ENCODE measurements at places on chromosomes 2 and 18. TPM values are rescaled to one million over a fixed set of nuclear protein-coding genes. Genes with fewer than 3 reads are reported as not detected.

- H3K27ac ChIP-seq, result no peak overlapping the region
- H3K4me3 ChIP-seq, result no peak overlapping the region
- H3K4me1 ChIP-seq, result no peaks in the 10 kb centered on the region
- H3K36me3 ChIP-seq, result no peaks in the 10 kb centered on the region
- no peak for DNase-seq
These were observed 234.0 kb downstream of the ZNF516 start for GRCh38 chr18:76260941-76261472.

Gene ZNF804A
- total RNA-seq, result 0.37 TPM

Gene RASGRP3
- total RNA-seq, result 43.4 TPM

Gene TXNDC2
- not detected for total RNA-seq

- no peak overlapping the region for H3K4me3 ChIP-seq
- H3K36me3 ChIP-seq, result no peaks in the 10 kb centered on the region
- H3K27ac ChIP-seq, result no peak overlapping the region
- no peaks in the 10 kb centered on the region for H3K27me3 ChIP-seq
- H3K4me1 ChIP-seq, result no peaks in the 10 kb centered on the region
These were observed 265.4 kb downstream of the DCDC2C start for GRCh38 chr2:3968736-3969135.

Gene CPO
- total RNA-seq, result 0.28 TPM

GRCh38 chr2:111659361-111660333 lies 224.3 kb downstream of the ANAPC1 start:
- peaks cover 31% of the 10 kb centered on the region for H3K4me1 ChIP-seq
- no peak overlapping the region for H3K4me3 ChIP-seq
- H3K27ac ChIP-seq, result peak overlapping the region; percentile 45

Gene GNLY
- total RNA-seq, result 42.6 TPM

DNA sequence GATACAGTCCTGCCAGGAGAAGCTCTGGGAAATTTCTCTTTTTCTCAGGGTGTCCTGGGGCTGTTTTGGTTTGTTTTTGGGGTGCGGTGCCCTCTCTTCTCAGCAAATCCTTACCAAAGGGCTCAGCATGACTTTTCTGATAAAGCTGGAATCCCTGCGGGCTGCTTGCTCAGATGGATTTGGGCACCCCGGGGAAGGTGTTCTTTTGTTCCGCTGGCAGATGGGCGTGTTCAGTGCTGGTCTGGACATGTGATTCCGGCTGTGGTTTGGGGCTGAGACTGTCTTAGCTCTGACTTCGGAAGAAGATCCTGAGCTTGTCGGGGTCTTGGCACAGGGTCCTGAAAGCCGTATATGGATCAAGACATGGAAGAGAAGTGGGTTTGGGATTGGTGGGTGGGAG lies 134.2 kb upstream of the SPRED2 start:
- no peaks in the 10 kb centered on the region for H3K27me3 ChIP-seq
- H3K4me1 ChIP-seq, result no peaks in the 10 kb centered on the region
- H3K27ac ChIP-seq, result no peak overlapping the region
- peak; percentile 74 for DNase-seq
- H3K4me3 ChIP-seq, result no peak overlapping the region

Gene RAB6D
- not detected for total RNA-seq

GRCh38 chr2:7673853-7674252 lies 756.6 kb downstream of the RNF144A start:
- no peaks in the 10 kb centered on the region for H3K4me1 ChIP-seq
- DNase-seq, result no peak
- no peak overlapping the region for H3K27ac ChIP-seq
- no peak overlapping the region for H3K4me3 ChIP-seq

- H3K36me3 ChIP-seq, result no peaks in the 10 kb centered on the region
- peak; percentile 43 for DNase-seq
- H3K27ac ChIP-seq, result no peak overlapping the region
- no peaks in the 10 kb centered on the region for H3K4me1 ChIP-seq
- no peak overlapping the region for H3K4me3 ChIP-seq
These were observed 36.9 kb upstream of the LIPG start for GRCh38 chr18:49524951-49525350.

Gene LYG2
- total RNA-seq, result not detected

DNA sequence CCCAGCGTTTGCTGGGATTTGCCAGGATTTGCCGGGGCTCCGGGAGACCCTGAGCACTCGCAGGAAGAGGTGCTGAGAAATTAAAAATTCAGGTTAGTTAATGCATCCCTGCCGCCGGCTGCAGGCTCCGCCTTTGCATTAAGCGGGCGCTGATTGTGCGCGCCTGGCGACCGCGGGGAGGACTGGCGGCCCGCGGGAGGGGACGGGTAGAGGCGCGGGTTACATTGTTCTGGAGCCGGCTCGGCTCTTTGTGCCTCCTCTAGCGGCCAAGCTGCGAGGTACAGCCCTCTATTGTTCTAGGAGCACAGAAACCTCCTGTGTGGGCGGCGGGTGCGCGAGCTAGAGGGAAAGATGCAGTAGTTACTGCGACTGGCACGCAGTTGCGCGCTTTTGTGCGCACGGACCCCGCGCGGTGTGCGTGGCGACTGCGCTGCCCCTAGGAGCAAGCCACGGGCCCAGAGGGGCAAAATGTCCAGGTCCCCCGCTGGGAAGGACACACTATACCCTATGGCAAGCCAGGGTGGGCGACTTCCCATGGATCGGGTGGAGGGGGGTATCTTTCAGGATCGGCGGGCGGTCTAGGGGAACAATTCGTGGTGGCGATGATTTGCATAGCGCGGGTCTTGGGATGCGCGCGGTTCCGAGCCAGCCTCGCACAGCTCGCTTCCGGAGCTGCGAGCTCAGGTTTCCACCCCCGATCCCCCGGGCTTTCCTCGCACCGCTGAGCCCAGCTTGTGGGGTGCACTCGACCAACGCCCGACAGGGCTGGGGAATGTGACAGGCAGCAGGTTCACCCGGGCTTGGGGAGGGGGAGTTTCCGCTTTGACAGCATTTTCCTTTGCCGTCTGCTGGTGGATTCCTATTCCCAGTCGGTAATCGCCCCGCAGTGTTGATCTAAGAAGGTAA lies 2.8 kb downstream of the ONECUT2 start:
- peaks cover 99% of the 10 kb centered on the region for H3K27me3 ChIP-seq
- peak; percentile 81 for DNase-seq
- no peak overlapping the region for H3K27ac ChIP-seq
- peaks cover 62% of the 10 kb centered on the region for H3K4me1 ChIP-seq

DNA sequence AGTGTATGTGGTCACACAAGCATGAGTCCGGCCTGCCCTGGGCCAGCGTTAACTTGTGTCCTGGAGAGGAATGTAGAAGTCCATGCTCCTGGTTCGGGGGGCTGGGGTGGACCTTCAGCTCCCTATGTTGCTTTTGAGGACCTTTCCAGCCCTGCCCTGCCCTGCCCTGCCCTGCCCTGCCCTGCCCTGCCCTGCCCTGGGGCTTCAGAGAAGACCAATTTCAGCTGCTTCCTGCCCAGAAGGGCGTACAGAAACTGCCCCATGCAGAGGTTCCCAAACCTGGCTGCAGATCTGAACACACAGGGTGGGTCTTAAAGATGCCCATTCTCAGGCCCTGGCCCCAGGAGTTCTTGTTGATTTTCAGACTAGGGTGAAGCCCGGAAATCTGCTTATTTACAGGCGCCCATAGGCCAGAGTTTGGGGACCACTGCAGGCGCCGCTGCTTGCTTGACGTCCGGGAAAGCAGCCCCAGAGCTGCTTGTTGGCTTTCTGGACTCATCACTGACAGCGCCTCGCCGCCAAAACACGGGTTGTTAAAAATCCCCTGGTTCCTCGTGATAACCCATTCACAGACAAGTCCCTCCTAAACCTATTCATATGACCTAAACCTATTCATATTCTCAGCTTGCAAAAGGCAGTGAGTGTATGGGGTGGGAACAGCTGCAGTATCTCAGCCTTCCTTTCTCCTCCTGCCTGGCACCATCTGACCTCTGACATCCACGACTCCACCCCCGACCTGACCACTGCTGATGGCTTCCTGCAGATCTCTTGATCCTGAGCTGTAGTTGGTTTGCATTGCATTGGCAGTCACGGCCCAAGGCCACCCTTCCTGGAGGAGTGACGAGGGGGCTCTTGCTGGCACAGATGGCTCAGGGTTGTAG lies 198.3 kb downstream of the GLI2 start:
- no peaks in the 10 kb centered on the region for H3K4me1 ChIP-seq
- no peak for DNase-seq
- no peak overlapping the region for H3K4me3 ChIP-seq

GRCh38 chr2:72944804-72945449 lies 27.6 kb downstream of the EMX1 start:
- no peaks in the 10 kb centered on the region for H3K4me1 ChIP-seq
- peaks cover 10% of the 10 kb centered on the region for H3K36me3 ChIP-seq
- no peak overlapping the region for H3K4me3 ChIP-seq
- H3K27ac ChIP-seq, result no peak overlapping the region
- DNase-seq, result no peak
- no peaks in the 10 kb centered on the region for H3K27me3 ChIP-seq

- no peak for DNase-seq
- H3K27me3 ChIP-seq, result no peaks in the 10 kb centered on the region
- peak overlapping the region; percentile 82 for H3K27ac ChIP-seq
- no peaks in the 10 kb centered on the region for H3K36me3 ChIP-seq
These were observed 132.2 kb downstream of the FMNL2 start for GRCh38 chr2:152466980-152467676.

- no peak overlapping the region for H3K27ac ChIP-seq
- DNase-seq, result peak; percentile 69
- H3K4me1 ChIP-seq, result peaks cover 11% of the 10 kb centered on the region
- H3K27me3 ChIP-seq, result no peaks in the 10 kb centered on the region
- H3K36me3 ChIP-seq, result peaks cover 33% of the 10 kb centered on the region
These were observed 28.5 kb downstream of the GPC1 start for GRCh38 chr2:240463866-240464481.

DNA sequence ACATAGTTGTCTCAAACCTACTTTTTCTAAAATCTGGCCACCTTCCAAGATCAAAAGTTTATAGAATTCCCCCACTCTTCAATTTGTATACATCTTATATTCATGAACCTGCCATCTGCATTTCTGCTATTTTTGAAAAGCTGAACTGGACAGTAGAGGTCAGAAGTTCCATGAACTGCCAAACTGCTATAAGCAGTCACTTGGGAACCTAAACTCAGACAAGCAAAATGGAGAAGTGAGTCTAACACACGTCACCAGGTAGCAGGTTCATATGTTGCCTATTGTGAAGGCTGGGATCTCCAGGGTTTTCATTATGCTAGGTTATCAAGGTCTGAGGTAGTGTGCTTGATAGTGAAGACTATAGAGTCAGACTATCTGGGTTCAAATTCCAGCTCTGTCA lies 2.0 kb upstream of the MYO1B start:
- peaks cover 15% of the 10 kb centered on the region for H3K4me1 ChIP-seq
- H3K27ac ChIP-seq, result no peak overlapping the region
- H3K27me3 ChIP-seq, result no peaks in the 10 kb centered on the region
- no peaks in the 10 kb centered on the region for H3K36me3 ChIP-seq

GRCh38 chr2:209917154-209917771 lies 85.2 kb upstream of the RPE start:
- H3K36me3 ChIP-seq, result no peaks in the 10 kb centered on the region
- peaks cover 6% of the 10 kb centered on the region for H3K27me3 ChIP-seq
- H3K4me1 ChIP-seq, result no peaks in the 10 kb centered on the region

- H3K36me3 ChIP-seq, result no peaks in the 10 kb centered on the region
- DNase-seq, result no peak
- H3K27me3 ChIP-seq, result no peaks in the 10 kb centered on the region
These were observed 75.4 kb downstream of the LOXHD1 start for GRCh38 chr18:46581648-46582047.

DNA sequence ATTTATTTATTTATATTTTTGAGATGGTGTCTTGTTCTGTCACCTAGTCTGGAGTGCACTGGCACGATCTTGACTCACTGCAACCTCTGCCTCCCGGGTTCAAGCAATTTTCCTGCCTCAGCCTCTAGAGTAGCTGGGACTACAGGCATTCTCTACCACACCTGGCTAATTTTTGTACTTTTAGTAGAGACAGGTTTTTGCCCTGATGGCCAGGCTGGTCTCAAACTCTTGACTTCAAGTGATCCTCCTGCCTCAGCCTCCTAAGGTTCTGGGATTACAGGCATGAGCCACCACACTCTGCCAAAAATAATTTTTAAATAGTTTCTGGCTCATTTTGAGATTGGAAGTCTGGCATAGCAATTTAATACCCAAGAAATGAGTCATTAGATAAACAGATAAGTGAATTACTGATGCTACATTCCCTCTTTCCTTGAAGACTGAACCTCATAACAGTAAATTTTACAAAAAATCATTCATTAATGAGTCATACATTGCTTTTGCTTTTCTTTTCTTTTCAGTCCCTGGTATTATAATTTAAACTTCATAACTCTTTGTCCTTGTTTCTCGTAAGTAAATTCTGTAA lies 881.6 kb upstream of the PIK3C3 start:
- H3K36me3 ChIP-seq, result no peaks in the 10 kb centered on the region
- no peak overlapping the region for H3K4me3 ChIP-seq
- no peaks in the 10 kb centered on the region for H3K4me1 ChIP-seq

DNA sequence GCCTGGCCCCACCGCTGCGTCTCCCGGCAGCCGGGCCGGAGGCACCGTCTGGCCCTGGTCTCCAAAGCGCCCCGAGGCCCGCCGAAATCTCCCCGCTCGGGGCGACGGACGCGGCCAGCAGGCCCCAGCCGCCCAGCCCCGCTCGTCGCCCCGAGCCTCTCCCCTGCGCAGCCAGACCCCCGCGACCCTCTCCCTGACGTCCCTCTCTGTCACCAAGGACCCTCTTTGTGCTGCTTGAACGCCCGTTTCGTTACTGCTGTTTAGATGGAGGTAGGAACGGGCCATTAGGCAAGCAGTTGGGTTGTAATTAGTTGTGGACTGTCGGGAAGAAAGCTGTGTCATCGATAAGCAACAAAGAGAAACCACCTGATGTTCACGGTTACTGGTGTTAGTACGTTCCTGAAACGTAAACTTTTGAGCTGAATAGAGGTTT lies 686 bp downstream of the UBXN4 start:
- peaks cover 2% of the 10 kb centered on the region for H3K36me3 ChIP-seq
- H3K27ac ChIP-seq, result peak overlapping the region; percentile 100

DNA sequence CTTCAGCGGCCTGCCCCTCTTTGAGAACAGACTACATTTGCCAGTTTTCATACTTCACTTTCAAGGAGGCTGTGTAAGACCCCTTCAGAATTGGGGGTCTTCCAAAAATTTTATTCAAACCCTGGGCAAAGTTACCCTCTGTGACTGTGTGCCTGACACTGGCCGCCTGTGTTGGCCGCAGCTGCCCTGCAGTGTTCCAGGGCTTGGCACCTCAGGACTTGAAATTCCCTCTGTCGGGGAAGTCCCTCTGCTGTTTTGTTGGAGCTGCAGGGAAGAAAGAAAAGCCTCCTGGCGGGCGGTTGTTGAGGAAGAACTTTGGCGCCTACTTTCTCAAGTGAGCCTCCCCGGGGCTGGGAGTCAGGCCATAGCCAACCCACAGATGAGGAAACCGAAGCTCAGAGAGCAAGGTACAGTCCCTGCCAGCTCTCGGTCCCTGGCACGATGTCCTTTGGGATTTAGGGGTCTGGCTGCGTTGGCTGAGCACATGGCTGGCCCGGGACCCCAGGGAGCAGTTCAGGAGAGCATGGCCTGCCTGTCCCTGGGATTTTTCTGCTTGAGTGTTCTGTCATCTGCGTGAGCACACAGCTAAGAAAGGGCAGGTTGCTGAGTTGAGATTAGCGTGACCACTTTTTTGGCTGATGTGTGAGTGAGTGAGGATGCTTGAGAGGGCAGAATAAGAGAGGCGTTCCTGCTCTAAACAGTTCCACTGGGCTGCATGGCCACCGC lies 17.9 kb upstream of the ASB1 start:
- H3K4me3 ChIP-seq, result no peak overlapping the region
- H3K36me3 ChIP-seq, result no peaks in the 10 kb centered on the region
- DNase-seq, result no peak
- no peak overlapping the region for H3K27ac ChIP-seq
- H3K4me1 ChIP-seq, result no peaks in the 10 kb centered on the region

GRCh38 chr2:26687328-26687727 lies 5.2 kb upstream of the KCNK3 start:
- DNase-seq, result no peak
- no peak overlapping the region for H3K4me3 ChIP-seq
- no peak overlapping the region for H3K27ac ChIP-seq
- H3K27me3 ChIP-seq, result peaks cover 81% of the 10 kb centered on the region
